ENCODE measurements at places on chromosomes 6 and 20. TPM values are rescaled to one million over a fixed set of nuclear protein-coding genes. Genes with fewer than 3 reads are reported as not detected.

DNA sequence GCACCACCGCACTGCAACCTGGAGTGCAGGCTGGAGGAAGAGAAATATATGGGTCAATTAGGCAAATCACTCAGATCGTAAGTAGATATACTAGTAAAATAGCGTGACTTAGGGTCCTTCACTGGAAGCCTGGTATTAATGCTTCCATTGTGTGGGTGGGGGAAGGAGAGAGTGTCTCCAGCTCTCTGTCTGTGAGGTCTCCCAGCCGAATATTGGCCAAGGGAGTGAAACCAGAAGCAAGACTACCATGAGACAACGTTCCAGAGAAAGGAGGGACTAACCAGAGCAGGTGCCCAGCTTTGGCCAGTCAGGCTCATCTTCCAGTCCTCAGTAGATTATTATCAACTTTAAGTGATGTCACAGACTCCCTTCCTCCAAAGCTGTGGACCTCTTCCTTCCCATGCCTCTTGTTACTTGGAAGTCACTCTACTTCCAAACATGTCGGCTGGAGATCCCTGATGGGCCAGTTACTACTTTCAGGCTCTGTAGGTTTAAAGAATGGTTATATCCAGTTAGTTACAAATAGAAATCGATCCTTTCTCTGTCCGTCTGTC lies 28.8 kb downstream of the MTHFD1L start:
- DNase-seq = no peak

DNA sequence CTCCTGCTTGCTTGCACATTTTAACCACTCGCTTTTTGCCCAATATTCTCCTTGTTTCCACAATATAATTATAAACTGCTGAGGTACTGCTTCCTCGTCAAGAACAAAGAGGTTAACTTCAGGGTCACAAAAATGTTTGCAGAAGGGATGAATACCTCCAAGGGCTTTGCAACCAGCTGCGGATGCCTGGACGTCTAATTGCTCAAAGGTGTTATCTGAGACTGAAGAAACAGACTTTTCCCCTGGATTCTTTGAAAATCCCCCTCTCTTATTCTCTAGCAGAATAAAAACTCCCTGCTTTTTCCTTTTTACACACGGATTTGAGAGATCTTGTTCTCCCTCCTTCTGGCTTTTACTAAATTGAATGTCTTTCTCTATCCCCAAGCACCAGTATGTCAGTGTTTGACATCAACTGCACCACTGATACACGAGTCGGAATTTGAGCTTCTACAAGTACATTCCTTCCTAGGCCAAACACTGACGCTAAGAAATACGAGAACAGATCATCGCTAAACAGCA lies 336 bp upstream of the SMPDL3A start:
- DNase-seq = no peak

DNA sequence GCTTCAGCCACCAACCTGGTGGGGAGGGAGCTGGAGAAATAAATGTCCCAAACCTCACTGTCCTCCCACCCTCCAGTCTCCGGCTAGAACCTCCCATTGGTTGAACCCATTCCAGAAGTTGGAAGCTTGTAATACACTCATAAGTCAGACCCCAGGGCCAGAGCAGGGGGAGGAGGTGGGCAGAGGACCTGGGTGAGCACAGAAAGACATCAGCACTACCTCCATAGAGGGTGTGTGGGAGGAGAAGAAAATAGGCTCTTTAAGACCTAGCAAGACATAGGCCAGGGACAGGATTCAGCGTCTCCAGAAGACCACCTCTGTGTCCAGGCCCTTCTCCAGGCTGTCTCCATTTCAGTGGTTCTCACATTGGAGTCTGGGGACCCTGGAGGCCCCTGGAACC lies 73.3 kb upstream of the TOP1 start:
- no peak for DNase-seq

- DNase-seq = no peak
Observed at GRCh38 chr6:150490586-150490985, 109.1 kb upstream of the PLEKHG1 start.

GRCh38 chr6:109308018-109308492 lies 74.2 kb downstream of the CD164 start:
- DNase-seq = peak; percentile 66

NDUFAF5 gene
- 11.1 TPM for total RNA-seq

DNA sequence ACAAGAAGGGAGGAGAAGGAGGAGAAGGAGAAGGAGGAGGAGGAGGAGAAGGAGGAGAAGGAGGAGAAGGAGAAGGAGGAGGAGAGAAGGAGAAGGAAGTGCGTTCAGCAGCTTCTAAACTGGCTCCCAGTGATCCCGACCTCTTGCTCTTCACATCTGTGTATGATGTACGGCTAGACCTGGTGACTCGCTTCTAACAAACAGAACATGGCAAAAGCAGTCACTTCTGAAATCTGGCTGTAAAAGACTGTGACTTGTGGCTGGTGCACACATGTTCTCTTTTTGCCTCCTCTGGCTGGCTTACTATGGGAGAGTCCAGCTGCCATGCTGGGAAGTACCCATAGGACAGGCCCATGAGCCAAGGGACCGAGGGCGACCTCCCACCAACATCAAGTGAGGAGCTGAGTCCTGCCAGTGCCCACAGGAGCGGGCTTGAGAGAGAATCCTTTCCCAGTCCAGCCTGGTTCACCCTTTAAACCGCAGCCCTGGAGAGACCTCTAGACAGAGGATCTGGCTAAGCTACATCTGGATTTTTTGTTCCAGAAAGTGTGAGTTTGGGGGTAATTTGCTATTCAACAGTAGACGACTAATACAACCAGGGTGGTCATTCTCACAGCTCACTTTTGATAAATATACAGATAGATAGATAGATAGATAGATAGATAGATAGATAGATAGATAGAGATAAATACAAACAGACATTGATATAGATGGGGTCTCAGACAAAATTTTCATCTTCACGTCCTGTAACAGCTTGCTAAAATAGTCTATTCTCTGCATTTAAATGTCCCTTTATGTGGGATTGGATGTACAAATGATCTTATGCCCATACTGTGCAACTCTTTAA lies 42.3 kb downstream of the RPP40 start:
- DNase-seq = no peak

DBNDD2 gene
- 5.0 TPM for total RNA-seq

DNA sequence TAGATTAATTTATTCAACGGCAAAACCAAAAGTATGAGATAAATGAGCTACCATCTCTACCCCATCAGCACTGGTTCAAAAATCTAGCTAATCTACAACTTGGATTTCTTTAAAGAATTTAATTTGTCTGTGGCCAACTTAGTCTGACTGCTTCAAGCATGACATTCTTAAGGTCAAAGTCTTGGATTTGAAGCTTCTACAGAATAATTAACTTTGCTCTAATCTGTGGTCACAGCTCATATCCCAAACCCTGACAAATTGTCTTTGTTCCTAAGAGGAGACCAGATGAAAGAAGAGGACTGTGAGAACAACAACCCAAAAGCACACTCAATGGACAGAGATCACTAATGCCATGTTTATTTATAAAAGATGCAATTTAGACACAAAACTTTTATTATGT lies 166.9 kb upstream of the EPHA7 start:
- DNase-seq = no peak

DNA sequence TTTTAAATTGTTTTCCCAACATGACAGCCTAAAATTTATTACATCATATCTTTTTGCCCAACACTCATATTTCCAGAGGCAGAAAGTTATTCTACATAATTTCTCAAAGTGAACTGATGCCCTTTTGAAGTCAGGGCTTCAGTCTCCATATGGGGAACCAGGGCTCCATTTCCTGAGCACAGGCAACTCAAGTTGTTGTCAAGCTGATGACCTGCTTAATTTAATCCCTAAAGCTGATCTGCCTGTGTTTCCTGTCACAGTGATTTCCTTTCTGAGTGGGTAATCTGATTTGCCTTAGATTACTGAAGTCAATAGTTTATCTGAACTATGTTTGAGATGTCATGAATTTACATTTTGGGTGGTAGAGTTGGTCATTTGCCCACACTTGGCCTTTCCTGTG lies 932.1 kb upstream of the MANEA start:
- no peak for DNase-seq
